ENCODE measurements at places on chromosomes 1 and 21. TPM values are rescaled to one million over a fixed set of nuclear protein-coding genes. Genes with fewer than 3 reads are reported as not detected.

Gene OLFM3
- total RNA-seq, result not detected

Gene RCC1
- total RNA-seq, result 90.1 TPM

Gene UBE4B
- total RNA-seq, result 30.0 TPM

Gene LMOD1
- total RNA-seq, result not detected

Gene TCHHL1
- total RNA-seq, result not detected

Gene TNFRSF1B
- total RNA-seq, result 98.1 TPM

Gene NUP133
- 52.7 TPM for total RNA-seq

Gene PKLR
- not detected for total RNA-seq

Gene PLA2G2F
- total RNA-seq, result not detected
